Hypothalamus (tissue), 51 donors: ENCODE measurements at places on chromosomes 12 and 14.

- DNase-seq = no peak
These were observed 122.6 kb downstream of the ESRRB start for GRCh38 chr14:76498463-76498935.

GRCh38 chr12:118193958-118194357, 58.0 kb downstream of the PEBP1 start:
- DNase-seq = no peak

DNA sequence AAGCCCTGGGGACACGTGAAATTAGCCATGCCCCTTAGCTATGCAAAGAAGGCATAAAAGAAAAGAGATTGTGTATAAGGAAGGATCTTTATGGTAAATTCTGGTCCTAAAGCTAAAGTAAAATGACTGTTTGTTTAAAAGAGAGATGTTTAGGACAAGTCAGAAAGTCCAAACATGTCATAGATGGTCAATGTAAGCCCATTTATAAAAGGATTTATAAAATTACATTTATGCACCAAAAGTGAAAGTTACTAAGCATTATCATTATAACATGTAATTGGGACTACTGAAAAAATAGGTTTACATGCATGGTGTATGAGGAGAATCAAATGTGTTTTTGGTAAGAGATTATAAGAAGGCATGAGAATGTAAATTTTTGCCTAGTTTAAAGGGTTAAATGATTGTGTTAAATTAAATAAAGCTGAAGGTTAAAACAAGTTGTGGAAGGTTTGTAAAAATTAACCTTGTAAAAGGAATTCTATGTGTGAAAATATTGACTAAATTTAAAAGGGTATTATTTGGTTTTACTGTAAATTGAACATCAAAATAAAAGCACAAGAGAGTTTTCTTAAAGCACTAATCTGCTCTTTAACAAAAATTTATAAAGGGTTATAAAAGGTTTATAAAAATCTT, 50.4 kb upstream of the TSPAN8 start:
- DNase-seq = no peak

GRCh38 chr12:94107910-94108309, 40.5 kb upstream of the PLXNC1 start:
- DNase-seq = no peak

- no peak for DNase-seq
These were observed 1.5 kb upstream of the STRAP start for GRCh38 chr12:15880721-15881120.

DNA sequence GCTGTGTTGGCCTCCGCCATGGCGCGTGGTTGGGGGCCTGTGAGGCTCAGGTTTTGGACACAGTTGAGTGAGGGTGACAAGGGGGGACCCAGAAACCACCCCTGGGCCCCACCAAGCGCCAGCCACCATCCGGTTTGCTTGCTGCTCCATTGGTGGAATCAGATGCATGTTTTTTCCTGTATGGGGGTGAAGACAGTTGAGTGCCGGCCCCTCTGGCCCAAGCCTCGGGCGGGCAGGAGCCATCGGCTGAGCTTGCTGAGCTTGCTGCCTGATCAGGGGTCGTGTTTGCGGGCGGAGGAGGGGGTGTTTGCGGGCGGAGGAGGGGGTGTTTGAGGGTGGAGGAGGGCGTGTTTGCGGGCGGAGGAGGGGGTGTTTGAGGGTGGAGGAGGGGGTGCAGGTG, 6.4 kb downstream of the PGAM5 start:
- no peak for DNase-seq

DNA sequence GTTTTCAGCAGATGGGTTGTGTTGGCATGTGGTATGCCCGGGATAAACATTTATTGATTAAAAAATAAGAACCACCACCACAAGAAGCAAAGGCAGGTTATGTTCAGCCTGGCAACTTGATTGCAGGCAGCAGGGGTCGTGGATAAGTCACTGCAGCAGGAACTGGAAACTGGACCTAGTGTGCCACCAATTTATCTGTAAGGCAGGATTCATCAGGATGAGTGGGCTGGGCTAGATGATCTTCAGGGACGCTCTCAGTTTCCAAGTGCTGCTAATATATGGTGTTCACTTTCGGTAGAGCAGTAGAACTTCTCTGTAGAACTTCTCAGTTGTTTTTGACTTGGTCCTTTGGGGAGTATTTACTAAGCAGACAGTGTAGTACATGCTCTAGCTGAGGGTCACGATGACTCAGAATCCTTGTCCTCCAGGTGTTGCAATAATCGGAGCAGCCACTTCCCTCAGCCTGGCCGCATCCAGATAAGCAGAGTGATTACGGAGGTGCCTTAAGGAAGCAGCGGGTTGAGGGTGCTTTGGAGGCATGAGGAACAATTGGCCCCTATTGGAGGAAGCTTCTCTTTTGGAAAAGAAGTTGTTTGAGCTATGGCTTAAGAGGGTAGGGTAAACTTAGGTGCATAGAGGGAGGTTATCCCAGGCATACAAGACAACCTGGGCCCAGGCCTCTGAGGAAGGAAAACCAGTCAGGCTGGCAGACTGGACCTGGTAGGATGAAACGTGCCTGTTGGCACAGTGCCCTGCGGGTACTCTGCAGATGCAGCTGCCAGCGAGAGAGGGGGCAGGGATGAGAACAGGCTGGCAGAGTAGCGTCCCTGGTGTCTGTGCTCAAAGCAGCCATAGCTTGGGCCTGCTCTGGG, 104.0 kb downstream of the GPR135 start:
- no peak for DNase-seq

DNA sequence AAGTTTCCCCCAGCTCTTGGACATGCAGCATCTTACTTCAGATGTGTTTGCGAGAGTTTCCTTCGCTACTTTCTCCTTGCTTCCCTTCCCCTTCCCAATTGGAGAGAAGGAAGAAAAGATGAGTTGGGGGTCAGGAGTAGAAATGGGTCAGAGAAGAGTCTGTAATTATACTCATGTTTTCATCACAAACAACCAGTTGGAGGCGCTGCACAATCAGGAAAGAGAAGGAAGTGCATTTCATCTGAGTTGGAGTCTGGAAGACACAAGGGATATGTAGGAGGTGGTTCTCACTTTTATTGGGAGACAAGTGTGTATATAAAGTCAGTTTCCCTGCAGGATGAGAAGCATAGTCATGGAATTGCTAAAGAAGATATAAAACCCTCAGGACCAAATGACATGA, 31.3 kb upstream of the VSX2 start:
- DNase-seq = no peak

- DNase-seq = no peak
These were observed 37.5 kb downstream of the SLC38A4 start for GRCh38 chr12:46788072-46788887.

- no peak for DNase-seq
These were observed 142.0 kb upstream of the GZMB start for GRCh38 chr14:24775950-24776349.

- DNase-seq = no peak
These were observed 29.3 kb downstream of the JAG2 start for GRCh38 chr14:105139212-105139825.

GRCh38 chr12:588646-589045, 74.6 kb downstream of the NINJ2 start:
- no peak for DNase-seq

- no peak for DNase-seq
These were observed 7.3 kb downstream of the ATG14 start for GRCh38 chr14:55404173-55404854.

DNA sequence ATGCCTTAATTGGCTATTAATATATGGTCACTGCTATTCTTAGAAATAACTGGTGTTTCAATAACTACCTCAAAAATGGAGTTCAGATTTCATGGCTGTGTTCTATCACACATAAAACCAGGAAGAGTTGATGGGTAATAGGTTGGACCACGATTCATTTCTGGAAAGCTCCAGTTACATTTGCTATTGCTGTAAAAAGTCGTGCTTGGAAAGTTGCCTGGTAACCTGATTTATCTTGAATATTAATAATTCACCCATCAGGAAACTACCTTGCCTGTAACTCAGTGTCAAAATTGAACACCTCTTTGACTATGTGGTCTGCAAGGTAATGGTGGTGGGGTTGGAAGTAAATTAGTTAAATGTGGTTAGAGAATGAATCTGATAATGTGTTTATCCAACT, 104.7 kb upstream of the IFNG-AS1 start:
- DNase-seq = no peak

- no peak for DNase-seq
These were observed 179.3 kb downstream of the PCNX1 start for GRCh38 chr14:71086567-71086966.

GRCh38 chr14:26486922-26487321, 110.9 kb downstream of the NOVA1 start:
- DNase-seq = no peak

GRCh38 chr12:56979628-56980027, 22.2 kb upstream of the RDH16 start:
- no peak for DNase-seq

- no peak for DNase-seq
These were observed 95.0 kb downstream of the RFLNA start for GRCh38 chr12:124389725-124390441.

GRCh38 chr14:93163564-93163963, 21.1 kb downstream of the MOAP1 start:
- DNase-seq = no peak

- DNase-seq = no peak
These were observed 113.4 kb downstream of the RALGAPA1 start for GRCh38 chr14:35695647-35696046.

GRCh38 chr12:132558861-132559623, 51.3 kb downstream of the LRCOL1 start:
- DNase-seq = no peak

GRCh38 chr12:20489645-20490044, 121.3 kb downstream of the PDE3A start:
- no peak for DNase-seq

GRCh38 chr12:80702889-80703805, 4.3 kb upstream of the MYF6 start:
- no peak for DNase-seq

- peak; percentile 41 for DNase-seq
These were observed 27.2 kb upstream of the PNMA1 start for GRCh38 chr14:73741386-73741875.

GRCh38 chr12:4862809-4863208, 46.9 kb upstream of the KCNA1 start:
- no peak for DNase-seq

DNA sequence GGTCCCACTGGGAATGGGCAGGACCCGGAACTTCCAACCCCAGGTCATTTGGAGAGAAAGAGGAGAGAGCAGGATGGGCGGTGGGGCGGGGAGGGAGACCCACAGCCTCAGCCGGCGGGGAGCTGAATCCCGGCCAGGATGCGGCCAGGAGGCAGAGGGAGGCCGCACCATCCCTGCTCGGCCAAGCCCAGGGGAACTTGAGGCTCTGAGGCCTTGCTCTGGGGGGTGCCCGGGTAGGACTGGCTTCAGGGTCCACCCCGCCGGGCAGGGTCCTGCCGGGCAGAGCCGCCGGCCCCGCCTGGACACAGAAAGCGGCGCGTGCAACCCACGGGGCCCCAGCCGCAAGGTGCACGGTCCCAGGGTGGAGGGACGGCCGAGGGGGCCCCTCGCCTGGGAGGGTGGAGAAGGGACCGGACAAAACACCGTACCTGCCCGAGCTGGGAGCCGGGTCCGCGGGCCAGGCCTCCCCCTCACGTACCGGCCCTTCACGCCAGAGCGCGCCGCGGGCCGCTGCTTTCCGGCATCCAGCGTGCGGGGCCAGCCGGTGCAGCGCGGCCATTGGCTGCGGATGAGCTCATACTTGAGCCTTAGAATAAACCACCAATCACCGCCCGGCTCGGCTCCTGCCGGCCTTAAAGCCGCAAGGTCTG, at the start of gene RPS6KL1:
Gene RPS6KL1, minus strand, starts transcription at position 509 of the 650 bp plus-strand sequence. CDS start 1,719 bp downstream, outside the sequence.
- peak; percentile 74 for DNase-seq

DNA sequence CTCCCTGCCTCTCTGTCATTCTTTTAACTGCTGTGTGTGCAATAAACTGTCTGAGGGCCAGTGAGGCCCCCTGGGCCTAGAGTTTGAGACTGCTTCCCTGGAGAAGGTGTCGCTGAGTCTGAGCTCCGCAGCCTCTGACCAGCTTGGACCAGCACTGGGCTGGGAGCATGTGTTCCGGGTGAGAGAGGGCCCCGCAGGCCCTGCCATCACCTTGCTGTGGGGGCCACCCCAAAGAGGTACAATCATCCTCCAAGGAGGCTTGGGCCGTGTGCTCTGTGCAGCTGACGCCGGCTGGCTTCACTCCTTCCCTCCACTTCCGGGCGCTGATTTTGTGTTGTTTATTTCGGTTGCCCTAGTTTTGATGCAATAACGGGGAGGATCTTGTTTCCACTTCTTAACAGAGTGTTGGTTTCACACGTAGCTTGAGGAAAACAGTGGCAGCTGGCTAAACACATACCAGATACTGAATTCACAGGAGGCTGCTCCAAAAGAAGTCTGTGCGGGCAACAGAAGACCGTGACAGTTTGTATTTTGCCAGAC, 121.6 kb downstream of the TMEM132C start:
- no peak for DNase-seq

- no peak for DNase-seq
These were observed 363.1 kb downstream of the KCNH5 start for GRCh38 chr14:62682208-62682607.

DNA sequence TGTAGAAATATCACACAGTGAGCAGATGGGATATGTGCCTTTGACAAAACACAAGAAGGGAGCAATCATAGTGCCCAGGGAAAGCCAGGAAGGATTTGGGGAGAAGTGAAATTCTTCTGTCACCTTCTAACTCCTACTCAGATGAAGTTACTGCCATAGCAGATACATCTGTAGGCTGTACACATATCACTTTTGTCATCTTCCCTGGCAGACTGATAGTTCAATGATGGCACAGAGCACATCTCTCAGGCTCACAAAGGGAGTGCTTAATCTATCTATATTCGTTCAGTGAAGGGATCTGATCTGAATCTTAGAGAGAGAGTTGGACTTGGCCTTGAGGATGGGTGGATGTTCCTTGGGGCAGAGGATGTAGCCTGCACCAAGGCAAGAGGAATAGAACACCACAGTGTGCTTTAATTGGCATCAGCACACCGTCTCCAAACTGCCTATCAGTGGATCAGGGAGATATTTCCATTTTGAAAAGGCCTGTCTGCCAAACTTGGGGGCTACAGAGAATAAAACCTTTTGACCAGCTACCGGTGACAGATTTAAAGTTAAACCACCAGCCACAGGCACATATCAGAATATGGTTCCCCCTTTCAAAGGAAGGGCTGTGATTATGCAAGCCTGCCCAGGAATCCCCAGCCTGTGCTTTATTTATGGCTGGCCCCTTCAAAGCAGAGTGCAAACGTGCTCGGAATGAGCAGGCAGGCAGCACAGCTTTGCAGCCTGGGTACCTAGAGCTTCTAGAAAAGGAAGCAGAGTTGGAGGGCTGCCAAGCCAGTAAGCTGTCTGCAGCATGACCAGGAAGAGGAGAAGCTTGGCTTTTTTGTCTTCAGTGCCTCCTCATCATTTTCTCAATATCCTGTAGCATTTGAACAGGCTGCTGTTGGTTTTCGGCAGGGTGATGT, 165.5 kb upstream of the DYRK2 start:
- no peak for DNase-seq

DNA sequence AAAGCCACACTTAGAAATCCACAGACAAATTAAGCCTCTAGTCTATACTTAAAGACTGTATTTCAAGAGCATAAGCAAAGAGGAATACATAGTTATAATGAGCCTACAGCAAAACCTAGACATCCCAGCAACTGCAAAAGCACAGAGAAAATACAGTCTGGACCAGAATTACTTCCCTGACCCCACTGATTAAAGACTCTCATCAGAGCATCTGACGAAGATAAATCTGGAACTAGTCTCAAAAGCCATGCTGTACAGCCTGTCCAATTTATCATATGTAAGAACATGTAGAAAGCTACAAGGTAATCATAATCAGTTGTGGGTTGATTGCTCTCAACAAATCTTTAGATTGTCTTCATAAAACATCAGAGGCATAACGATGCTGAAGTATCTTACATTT, 285.1 kb upstream of the CAND1 start:
- DNase-seq = no peak
